ENCODE measurements at places on chromosomes 2 and 18.

DNA sequence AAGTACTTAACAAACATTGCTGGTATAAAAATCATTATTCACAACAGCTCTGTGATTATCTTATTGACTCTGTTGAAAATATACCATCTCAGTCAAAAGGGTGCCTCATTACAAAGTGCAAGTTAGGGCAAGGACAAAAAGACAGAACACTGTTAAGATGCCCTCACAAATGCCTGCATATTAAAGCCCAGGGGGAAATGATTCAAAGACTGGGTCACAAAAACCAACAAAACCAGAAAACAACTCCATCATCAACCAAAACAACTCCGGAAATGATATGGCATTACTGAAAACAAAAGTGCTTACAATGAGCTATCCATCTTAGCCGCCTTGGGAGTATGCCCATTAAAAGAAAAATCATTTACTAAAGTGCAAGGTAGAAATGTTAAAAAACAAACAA lies 9.9 kb downstream of the PLA2R1 start:
- H3K4me1 ChIP-seq, result no peaks in the 10 kb centered on the region
- no peak overlapping the region for H3K4me3 ChIP-seq
- no peaks in the 10 kb centered on the region for H3K36me3 ChIP-seq
- H3K27me3 ChIP-seq, result peaks cover 6% of the 10 kb centered on the region
- no peak overlapping the region for H3K27ac ChIP-seq

DNA sequence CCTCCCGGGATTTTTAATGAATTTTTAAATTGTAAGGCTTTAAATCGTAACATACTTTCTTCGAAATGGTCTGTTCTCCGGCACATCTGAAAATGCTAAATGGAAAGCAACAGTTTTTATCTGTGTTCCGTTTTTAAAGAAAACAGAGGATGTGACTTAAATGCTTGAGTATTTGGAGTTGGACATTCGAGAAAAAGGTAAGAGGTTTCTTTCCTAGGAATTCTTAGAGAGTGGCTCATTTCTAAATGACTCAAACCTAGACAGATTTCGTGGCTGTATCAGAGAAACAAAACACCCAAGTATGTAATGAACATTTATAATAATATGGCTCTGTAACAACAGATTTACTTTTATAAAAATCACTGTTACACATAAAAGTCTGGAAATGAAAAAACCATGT lies 177.6 kb upstream of the CCDC68 start:
- no peaks in the 10 kb centered on the region for H3K36me3 ChIP-seq
- DNase-seq, result no peak
- no peak overlapping the region for H3K27ac ChIP-seq
- H3K4me1 ChIP-seq, result no peaks in the 10 kb centered on the region
- no peak overlapping the region for H3K4me3 ChIP-seq

- H3K4me3 ChIP-seq, result no peak overlapping the region
- H3K27ac ChIP-seq, result no peak overlapping the region
- no peaks in the 10 kb centered on the region for H3K27me3 ChIP-seq
- no peaks in the 10 kb centered on the region for H3K4me1 ChIP-seq
Measured at GRCh38 chr18:46705521-46705920, 48.5 kb upstream of the LOXHD1 start.

GRCh38 chr2:139514951-139515350 lies 734.8 kb upstream of the NXPH2 start:
- no peak overlapping the region for H3K4me3 ChIP-seq
- no peaks in the 10 kb centered on the region for H3K4me1 ChIP-seq
- no peak overlapping the region for H3K27ac ChIP-seq
- no peak for DNase-seq

DNA sequence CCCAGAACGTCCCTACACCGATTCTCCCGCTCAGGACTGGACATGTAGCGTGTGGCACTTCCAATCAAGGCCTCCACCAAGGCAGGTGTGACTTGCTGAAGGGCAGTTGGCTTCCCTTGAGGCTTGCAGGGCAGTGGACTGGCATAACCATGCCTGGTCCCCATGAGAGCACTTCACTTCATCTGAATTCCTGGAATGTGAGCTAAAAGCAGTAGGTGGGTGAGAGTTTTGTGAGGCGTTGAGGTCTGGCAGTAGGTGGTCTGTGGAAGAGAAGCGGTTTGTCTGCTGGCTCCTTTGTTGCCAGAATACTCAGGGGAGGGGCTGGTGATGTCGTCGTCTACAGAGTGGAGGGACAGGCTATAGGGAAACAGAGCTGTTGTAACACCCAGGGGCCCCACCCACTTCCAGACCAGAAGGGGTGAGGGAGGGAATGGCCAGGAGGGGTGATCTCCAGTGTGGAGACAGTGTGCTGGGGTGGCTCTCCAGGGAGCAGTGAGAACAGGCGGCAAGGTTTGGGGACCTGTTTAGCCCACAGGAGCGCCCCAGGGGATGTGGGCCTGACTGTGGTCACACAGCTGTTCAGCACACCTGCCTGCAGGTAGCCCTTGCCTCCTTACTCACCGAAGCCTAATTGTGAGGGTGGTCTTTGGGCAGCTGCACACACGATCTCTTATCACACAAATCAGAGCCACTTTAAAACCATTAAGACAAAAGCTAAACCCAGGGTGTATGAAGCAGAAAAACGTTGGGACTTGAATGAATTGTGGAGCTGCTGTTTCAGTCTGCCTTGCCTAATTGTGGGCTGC lies 21.5 kb upstream of the ALKAL2 start:
- no peak for DNase-seq
- H3K36me3 ChIP-seq, result no peaks in the 10 kb centered on the region
- peaks cover 6% of the 10 kb centered on the region for H3K27me3 ChIP-seq
- H3K4me1 ChIP-seq, result no peaks in the 10 kb centered on the region
- no peak overlapping the region for H3K4me3 ChIP-seq

GRCh38 chr2:99072551-99072950 lies 69.0 kb upstream of the C2orf15 start:
- no peaks in the 10 kb centered on the region for H3K27me3 ChIP-seq
- H3K27ac ChIP-seq, result no peak overlapping the region
- no peak for DNase-seq
- H3K36me3 ChIP-seq, result no peaks in the 10 kb centered on the region

GRCh38 chr2:241228081-241228859 lies 39.8 kb downstream of the ANO7 start:
- H3K27ac ChIP-seq, result no peak overlapping the region
- no peak overlapping the region for H3K4me3 ChIP-seq
- peaks cover 3% of the 10 kb centered on the region for H3K4me1 ChIP-seq
- H3K36me3 ChIP-seq, result peaks cover 22% of the 10 kb centered on the region

DNA sequence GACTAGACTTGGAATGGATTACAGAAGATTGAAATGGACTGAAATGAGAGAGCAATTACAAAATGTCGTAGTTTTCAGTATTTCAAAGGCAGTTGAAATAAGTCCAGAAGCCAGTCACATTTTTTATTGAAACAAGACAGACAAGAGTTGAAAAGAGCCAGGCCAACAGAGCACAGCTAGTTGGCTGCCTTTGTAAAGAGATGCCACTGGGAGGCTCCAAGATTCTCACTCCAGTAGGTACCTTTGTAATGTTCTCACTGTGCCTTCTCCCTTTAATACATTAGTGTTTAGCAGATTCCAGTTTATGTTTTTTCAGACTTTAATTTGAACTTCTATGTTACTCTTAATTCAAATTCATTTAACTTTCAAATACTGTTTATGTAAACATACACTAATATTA lies 234.8 kb downstream of the DSEL start:
- H3K4me1 ChIP-seq, result peaks cover 4% of the 10 kb centered on the region
- no peak overlapping the region for H3K27ac ChIP-seq
- no peak for DNase-seq
- no peaks in the 10 kb centered on the region for H3K27me3 ChIP-seq

DNA sequence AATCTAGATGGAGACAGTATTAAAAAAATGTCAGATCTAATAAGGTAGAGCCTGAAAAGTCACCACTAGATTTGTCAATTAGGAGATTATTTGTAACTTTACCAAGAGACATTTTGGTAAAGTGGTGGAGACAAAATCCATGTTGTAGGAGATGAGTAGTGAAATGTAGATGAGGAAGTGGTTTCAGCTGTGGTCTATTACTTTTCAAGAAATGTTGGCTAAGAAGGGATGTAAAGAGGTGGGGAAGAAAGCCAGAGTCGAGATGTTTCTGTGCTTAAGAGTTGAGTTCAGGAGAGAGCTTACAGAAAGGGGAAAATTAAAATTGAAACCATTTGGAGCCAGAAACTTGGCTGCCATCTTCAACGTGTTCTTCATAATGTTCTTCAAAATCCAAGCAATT lies 22.2 kb downstream of the ACVR2A start:
- H3K36me3 ChIP-seq, result no peaks in the 10 kb centered on the region
- H3K4me1 ChIP-seq, result peaks cover 7% of the 10 kb centered on the region
- DNase-seq, result no peak

DNA sequence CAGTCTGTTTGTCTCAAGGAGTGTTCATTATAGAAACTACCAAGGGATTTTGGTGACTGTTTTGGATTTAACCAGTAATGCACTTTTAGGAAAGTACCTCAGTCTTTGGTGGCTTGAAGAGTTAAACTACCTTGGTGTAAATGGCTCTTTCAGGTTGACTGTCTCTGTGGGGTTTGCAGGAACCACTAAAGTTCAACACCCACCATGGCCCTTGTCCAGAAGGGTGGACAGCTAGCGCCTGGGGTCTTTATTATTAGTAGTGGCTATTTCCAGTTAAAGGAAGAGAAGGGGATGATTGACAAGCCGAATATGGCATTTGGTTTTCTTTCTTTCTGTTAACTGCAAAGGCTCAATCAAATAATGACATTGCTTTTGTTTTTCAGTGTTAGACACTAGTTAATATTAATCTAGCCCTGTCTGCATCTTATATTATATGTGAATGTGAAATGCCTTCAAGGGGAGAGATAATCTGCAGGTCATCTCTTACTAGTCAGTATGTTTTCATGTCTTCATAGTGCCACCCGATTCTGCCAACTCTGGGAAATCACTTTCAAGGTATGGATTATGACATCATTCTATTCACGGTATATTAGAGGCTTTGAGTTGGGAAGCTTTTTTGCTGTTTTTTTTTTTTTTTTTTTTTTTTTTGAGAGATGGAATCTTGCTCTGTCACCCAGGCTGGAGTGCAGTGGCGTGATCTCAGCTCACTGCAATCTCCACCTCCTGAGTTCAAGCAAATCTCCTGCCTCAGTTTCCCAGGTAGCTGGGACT lies 56.4 kb downstream of the MAP4K4 start:
- H3K4me3 ChIP-seq, result no peak overlapping the region
- H3K36me3 ChIP-seq, result no peaks in the 10 kb centered on the region
- no peak for DNase-seq
- no peaks in the 10 kb centered on the region for H3K27me3 ChIP-seq
